ENCODE measurements at places on chromosomes 11 and 22.

DNA sequence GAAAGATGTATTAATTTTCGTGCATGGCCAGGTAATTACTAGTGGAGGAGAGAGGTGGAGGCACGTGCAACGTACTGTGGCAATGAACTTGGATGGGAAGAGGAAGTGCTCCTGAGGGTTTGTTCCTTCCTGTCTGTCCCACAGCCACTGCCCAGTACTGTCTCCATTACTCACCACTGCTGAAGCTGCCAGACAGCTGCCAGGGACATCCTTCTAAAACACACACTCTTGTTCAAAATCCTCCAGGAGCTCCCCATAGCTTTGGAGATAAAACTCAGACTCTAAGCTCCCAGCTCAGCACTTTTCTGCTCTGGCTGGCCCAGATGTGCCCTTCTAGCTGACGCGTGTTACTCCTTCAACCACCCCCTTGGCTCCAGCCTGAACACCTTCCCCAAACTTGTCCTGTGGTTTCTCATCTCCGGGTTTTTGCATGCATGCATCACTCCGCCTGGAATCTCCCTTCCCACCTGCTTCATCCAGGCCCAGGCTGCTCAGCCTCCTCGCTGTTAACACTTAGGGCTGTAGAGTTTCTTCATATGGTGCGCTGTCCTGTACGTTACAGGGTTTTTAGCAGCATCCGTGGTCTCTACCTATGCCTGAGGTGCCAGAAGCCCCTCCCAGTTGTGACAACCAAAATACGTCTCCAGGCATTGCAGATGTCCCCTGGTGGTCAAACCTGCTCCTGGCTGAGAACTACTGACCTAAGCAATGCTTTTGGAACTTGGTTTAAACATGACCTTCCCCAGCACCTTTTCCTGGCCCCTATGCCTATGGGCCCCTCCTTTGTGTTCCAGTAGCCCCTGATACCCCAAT, 69.5 kb downstream of the C11orf91 start:
- DNase-seq = no peak

DNA sequence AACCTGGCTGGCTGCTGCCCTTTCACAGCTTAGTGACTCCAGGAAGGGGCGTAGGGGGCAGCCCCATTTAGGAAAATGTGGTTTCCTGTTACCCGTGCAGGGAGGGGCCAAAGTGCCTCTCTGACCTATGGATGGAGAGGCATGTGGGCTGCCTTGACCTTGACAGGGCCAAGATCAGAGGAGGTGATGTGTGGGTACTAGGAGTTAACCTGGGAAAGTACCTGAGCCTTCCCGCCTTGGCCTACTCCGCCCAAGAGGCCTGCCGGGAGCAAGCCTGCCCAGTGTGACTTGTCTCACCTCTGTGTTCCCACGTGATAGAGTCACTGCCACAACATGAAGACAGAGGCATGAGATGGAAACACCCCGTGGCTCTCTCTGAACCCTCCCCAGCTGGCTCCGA, 33.4 kb downstream of the GRAMD4 start:
- peak; percentile 6 for DNase-seq

DNA sequence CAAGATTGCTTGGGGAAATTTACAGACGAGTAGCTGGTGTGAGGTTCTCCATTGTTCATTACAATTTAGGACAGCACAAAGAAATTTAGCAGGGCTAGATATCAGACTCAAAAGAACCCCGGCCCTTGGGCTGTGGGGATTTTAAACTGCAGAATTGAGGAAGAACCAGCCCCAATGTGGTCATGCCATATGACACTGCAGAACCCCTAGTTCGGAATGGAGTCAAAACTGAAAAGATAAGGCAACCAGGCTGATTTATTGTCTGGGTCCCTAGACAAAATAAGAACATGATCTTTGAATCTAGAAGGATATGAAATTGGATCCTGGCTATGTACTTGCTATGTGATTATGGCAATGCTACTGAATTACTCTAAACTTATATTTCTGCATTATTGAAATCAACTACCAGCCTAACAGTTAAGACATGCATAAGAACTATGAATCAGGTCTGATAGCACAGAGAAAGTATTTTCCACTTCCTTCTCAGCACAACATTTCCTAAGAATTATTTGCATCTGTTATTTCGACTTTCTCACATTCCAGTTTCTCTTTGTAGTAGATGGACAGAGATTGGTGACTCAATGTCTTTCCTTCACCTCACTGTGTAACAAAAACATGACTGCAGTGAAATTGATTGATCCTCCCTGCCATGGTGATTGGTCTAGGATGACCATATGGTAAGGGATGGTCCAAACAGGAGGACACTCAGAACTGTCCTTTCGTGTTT, 13.2 kb downstream of the MMP3 start:
- DNase-seq = no peak

DNA sequence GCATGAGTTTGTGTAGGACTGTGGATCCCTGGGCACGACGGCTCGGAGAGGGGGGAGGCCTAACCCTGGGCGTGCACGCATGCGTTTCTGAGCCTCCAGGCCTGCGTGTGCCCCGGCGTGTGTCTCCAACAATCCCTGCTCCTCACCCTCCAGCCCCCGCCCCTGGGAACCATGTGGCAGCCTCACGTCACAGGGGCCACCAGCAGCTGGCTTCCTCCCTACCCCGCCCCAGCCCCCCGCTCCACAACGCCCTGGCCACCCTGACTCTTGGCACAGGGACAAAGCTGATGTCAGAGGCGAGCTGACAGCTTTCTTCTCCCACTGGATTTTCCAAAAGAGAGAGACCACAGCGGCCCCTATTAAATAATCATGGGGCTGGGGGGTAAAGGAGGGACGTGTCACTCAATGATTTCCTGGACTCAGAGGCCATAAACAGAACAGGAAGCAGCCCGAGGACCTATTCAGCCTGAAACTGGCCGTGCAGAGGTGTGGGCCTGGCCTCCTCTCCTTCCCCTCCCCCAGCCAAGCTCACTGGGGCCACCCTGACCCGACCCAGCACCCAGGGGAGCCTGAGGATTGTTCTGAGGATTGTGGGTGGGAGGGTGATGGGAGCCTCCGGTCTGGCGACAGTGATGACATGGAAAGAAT, 6.8 kb upstream of the LIF start:
- DNase-seq = no peak

DNA sequence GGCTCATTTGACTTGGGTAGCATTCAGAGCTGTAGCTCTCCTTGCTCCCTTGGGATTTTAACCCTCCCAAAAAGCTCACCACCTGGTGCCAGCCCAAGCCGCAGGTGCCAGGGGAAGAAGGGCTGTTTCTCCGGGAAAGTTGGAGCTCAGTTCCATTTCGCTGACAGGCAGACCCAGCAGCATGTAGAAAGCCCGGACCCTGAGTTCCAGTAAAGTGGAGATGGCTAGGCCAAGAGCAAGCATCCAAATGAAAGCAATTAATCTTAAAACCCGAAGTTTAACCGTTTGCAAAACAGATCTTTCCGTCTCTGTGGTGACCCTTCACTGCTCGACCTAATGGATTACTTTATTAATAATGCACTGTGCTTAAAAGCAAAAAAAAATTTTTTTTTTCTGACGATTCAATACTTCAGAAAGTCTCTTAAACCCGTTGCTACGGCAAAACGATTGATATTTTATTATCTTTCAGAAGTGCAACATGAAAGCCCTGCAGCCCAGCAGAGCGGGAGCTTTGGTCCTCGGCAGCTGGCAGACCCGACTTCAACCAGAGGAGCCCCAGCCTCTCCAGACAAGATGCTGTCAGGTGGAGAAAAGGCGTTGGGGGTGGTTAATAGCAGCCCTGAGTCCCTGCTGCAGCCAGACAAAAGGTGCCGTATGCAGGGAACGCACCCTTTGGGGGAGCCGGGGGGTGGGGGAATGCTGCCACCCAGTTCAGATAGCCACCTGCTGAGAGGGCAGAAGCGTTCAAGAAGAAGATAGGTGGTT, 3.3 kb downstream of the LMO1 start:
- no peak for DNase-seq

GRCh38 chr11:27459191-27459590, 13.4 kb downstream of the LGR4 start:
- DNase-seq = no peak

DNA sequence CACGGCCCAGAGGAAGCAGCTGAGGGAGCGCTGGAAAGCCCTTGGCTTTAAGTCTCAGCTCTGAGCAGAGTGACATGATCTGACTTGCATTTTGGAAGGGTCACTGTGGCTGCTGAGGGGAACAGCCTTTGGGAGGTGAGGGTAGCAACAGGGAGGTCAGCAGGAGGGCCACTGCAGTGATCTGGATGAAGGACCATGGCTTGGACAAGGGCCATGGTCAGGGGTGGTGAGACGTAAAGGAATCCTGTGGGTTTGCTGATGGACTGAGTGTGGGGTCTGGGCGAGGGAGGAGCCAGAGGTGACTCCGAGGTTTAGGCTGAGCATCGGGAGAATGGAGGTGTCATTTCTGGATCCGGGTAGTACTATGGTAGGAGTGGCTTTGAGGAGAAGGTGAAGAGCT, 33.3 kb downstream of the SGSM3 start:
- DNase-seq = no peak

GRCh38 chr11:118434553-118435289, 1.6 kb upstream of the KMT2A start:
- DNase-seq = peak; percentile 9

DNA sequence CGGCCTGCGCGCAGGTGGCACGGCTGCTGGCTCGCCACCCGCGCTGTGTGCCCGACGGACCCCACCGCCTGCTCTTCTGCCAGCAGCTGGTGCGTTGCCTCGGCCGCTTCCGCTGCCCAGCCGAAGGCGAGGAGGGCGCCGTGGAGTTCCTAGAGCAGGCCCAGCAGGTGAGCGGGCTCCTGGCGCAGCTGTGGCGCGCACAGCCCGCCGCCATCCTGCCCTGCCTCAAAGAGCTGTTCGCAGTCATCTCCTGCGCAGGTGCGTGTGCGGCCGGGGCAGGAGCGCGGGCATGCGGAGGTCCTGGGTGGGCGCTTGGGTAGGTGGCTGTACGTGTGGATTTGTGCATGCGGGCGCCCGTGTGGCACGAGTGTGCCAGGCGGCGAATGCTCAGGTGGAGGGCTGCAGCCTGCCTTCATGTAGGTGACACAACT, 8.0 kb downstream of the USP35 start:
- DNase-seq = no peak

- no peak for DNase-seq
Observed at GRCh38 chr22:48535868-48536540, 1291.7 kb downstream of the BRD1 start.

DNA sequence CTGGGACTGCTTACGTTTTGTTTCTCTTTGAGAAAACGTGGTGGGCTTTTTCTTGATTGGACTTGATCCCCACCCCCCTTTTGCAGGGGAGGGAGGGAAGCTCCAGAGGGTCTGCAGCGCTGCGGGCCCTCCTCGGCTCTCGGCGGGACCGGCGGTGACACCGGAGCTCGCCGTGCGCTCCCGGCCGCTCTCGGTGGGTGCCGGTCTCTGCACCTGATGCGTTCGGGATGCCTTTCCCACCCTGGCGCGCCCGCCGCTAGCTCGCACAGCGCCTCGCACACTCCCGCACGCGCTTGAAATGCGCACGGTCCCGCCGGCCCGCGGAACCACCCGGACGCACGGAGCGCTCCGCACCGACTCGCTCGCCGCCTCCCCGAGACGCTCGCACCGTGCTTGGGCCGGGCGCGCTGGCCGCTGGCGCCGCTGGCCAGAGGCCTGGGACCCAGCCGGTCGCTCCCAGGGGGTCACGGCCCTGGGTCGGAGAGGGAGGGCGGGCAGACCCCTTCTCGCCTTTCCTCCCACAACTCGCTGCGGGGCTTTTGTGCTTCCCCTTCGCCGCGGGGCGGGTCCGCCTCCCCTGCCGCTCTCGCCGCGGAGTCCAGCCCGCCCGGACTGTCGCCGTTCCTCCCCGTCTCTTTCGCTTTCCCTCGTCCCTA, 1.0 kb downstream of the ZBTB16 start:
- DNase-seq = no peak

- DNase-seq = no peak
Observed at GRCh38 chr22:46040471-46041465, 63.8 kb upstream of the WNT7B start.

GRCh38 chr11:8339592-8340022, 75.9 kb upstream of the LMO1 start:
- no peak for DNase-seq

DNA sequence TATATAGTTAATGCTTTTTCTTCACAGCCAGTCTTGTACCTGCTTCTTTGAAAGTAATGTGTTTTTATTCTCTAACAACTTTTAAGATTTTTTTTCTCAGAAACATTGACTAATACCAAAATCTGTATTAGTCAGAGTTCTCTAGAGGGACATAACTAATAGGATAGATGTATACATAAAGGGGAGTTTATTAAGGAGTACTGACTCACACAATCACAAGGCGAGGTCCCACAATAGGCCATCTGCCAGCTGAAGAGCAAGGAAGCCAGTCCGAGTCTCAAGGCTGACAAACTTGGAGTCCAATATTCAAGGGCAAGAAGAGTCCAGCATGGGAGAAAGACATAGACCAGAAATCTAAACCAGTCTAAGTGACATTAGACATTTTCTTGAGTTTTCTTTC, 140.0 kb downstream of the RAB38 start:
- DNase-seq = no peak

DNA sequence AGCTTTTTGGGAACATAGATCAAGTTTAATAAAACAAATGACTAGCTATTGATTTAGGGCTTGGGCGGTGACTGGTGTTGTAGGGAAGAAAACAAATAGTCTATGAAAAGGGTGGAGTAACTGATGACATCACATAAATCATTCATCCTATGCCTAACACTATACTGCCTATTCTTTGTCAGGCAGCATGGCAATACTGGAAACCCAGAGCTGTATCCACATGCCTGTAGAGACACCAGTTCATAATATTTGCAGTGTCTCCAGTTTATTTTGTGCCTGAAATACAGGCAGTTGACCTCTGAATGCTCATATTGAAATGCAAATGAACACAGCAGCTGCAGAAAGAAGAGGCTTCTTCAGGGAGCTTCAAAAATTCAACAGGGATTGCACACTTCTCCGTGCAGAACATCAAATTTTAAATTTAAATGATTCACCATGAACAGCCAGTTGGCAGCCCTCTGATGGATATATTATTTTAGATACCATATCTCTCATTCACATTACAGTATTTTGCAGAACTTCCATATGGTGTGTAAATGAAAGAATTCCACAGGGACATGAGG, 283.1 kb upstream of the CTSC start:
- DNase-seq = no peak

- no peak for DNase-seq
Observed at GRCh38 chr11:73726825-73727224, 34.0 kb downstream of the RAB6A start.

DNA sequence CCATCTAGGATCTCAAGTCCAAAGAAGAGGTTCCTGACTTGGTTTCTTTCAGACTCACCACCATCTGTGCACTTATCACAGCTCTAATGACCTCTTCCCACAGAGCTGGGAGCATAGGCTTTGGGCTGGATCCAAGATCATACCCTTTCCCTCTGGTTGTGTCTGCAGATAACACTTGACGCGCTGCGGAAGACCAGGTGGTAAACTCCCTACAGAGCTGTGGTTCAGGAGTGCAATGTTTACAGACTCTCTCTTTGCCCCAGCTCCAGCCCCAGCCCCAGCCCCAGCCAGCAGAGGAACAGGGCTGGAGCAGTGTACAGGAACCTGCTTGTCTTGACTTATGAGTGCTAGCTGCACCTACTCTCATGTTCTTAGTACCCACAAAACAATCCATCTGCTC, 274.4 kb upstream of the SYN3 start:
- DNase-seq = no peak

- DNase-seq = no peak
Observed at GRCh38 chr11:7246179-7246578, 5.5 kb upstream of the SYT9 start.

GRCh38 chr11:123211149-123211852, 16.3 kb upstream of the CLMP start:
- DNase-seq = no peak
